ENCODE measurements at places on chromosomes 7 and 10.

GRCh38 chr7:2417981-2418481 lies 14.6 kb downstream of the CHST12 start:
- peak; percentile 22 for DNase-seq

DNA sequence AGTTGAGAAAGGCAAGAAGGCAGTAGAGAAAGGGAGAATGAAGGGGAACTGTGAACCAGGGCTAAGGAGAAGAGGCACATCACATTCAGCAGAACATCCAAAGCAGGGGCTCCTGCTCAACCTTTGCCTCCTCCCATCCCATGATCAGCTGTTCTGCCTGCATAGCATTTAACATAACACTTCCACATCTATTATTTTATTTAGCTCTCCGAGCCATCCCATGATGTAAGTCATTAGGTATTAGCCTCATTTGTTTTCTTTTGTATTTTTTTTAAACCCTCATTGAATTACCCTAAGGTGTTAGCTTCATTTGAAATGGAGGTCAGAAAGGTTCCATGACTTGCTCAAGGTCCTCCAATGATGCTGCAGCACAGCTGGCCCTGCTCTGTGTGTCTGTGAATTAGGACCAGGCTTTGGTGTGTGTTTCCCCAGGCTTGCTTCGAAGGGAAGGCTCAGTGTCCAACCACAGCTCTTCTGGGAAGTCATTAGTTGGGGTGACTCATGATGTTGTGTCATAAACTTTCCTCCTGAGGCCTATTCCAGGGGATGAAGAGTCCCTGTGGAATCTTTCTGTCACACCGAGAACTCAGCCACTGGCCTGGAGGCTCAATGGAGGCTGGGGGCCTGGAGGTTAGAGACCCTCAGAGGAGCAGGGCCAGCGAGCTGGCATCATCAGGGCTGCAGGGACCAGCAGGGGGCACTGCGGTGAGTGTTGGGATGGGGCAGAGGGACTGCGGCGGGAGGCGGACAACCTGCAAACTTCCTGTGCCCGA lies 16.5 kb downstream of the NPFFR1 start:
- DNase-seq, result no peak

DNA sequence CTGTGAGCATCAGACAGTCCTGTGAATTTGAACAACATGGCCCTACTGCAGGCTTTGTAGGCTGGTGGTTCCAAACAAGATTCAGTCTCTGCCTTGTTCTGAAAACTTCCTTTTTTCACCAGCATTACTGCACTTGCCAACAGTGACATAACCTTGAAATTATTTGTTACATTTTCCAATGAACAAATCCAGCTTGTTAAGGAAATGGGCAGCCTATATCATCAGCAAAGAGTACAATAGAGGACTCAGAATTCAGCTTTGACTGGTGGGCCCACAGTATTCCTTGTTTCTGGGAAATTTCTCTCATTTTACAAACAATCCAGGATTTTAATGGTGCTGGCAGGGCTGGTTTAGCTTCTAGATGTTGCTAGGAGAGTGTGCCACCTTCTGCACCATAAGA lies 703.7 kb upstream of the FZD8 start:
- DNase-seq, result no peak

GRCh38 chr10:132351611-132352010 lies 19.6 kb downstream of the LRRC27 start:
- DNase-seq, result no peak

- no peak for DNase-seq
Measured at GRCh38 chr7:13057462-13058200, 370.2 kb downstream of the ARL4A start.

- DNase-seq, result no peak
Measured at GRCh38 chr7:104922182-104923009, 91.6 kb upstream of the KMT2E start.

GRCh38 chr10:23362879-23363792 lies 18.5 kb upstream of the C10orf67 start:
- peak; percentile 37 for DNase-seq

DNA sequence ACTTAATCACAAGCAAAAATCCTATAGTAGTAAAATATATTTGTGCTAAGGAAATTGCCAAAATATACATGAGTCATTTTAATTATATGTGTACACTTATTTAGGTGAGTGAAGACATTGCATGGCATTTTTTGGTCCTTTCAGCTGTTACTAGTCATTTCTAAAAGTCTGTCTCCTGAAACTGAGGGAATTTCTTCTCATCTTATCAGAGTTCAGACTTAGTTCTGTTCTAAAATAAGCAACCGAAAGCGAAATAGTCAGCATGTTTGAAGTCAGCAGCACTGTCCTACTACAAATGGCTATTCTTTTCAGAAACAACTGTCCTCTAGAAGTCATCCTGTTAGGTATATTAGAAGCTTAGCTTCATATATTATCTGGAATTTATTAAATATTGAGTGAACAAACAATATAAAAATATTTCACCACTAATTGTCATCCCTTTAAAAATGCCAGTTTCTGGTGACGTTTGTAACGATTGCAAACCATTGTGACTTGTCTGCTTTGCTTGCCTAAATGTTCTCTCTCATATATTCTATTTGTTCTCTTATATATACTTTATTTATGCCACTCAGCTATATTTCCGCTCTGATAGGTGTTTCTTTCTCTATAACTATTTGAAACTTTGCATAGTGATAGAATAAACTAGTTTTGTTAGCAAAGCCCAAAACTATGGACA lies 227.4 kb upstream of the KAT6B start:
- no peak for DNase-seq

Data from stimulated activated CD4-positive, alpha-beta T cell treated with anti-CD3 and anti-CD28 coated beads, Interleukin-12 subunit alpha, Interleukin-12 subunit beta, amount 100 ng/mL, for 4 hours (primary cell).